ENCODE measurements at places on chromosomes 11 and 22.

GRCh38 chr11:76823481-76824028 is 37.2 kb upstream of the ACER3 start:
- DNase-seq: peak; percentile 82
- H3K27me3 ChIP-seq: no peaks in the 10 kb centered on the region
- H3K36me3 ChIP-seq: no peaks in the 10 kb centered on the region
- no peak overlapping the region for H3K4me3 ChIP-seq
- H3K27ac ChIP-seq: no peak overlapping the region

GRCh38 chr11:69101115-69101791 is 52.5 kb downstream of the TPCN2 start:
- H3K27me3 ChIP-seq: peaks cover 53% of the 10 kb centered on the region
- no peak overlapping the region for H3K27ac ChIP-seq
- H3K36me3 ChIP-seq: no peaks in the 10 kb centered on the region
- H3K4me1 ChIP-seq: no peaks in the 10 kb centered on the region

DNA sequence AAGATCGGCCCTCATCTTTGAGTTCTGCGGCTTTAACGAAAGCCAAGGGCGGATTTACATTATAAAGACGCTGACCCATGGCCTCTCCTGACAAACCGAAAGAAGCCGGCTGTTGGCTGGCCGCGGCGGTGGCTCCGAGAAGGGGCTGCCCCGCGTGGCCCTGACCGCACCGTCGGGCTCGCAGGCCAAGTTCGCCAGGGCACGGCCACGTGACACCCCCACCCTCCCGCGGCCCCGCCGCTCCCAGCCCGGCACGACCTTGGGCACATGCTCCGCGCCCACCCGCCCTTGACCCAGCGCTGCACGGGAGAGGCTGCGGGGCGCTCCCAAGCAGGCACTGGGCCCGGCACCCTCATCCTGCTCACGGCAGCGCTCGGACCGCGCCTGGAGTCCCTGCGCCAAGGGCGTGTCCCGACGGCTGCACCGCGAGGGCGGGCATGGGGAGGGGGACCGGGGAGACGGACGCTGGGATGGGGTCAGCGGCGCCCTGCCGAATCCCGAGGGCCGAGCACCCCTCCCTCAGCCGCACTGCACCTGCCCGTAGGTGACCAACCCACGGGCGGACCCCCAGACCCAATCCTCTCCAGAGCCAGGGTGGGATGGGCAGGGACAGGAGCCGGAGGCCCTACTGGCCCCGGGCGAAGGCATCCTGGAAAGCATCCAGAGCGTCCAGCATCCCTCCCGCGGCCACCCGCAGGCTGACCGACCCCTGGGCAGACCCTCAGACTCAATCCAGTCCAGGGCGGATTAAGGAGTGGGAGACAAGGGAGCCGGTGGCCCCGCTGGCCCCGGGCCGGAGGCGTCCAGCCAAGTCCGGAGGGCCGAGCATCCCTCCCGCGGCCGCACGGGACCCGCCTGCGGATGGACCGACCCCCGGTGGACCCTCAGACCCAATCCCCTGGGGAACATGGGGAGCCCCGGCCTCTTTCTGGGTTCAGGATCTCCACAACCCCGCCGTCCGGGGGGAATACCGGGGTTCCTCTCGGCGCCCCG is 759 bp downstream of the CPT1A start:
- H3K27me3 ChIP-seq: peaks cover 7% of the 10 kb centered on the region
- peak overlapping the region; percentile 90 for H3K4me3 ChIP-seq
- no peaks in the 10 kb centered on the region for H3K36me3 ChIP-seq
- peak overlapping the region; percentile 82 for H3K27ac ChIP-seq

- H3K36me3 ChIP-seq: no peaks in the 10 kb centered on the region
- no peak overlapping the region for H3K4me3 ChIP-seq
- no peak overlapping the region for H3K27ac ChIP-seq
- no peak for DNase-seq
- H3K27me3 ChIP-seq: no peaks in the 10 kb centered on the region
These were observed 59.2 kb downstream of the CCDC83 start for GRCh38 chr11:85914425-85914824.

DNA sequence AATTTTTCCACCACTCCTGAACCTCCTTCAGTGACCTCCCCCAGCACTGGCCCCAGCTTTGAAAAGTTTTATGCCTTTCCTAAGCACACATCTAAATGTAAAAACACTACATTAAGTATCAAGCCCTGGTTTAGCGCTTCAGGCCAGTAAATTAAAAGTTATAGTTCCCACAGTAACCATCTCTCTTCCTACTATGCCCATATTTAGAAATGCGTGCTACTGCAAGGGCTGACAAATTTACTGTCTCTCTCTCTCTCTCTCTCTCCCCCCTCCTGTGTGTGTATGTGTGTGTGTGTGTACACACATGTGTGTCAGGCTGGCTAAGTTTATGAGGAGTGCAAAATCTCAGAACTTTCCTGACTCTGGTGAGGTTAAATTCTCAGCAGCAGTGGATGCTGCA is 231.4 kb downstream of the LARGE1 start:
- no peaks in the 10 kb centered on the region for H3K36me3 ChIP-seq
- no peak overlapping the region for H3K4me3 ChIP-seq
- H3K4me1 ChIP-seq: no peaks in the 10 kb centered on the region
- H3K27ac ChIP-seq: no peak overlapping the region
- DNase-seq: no peak

- H3K4me1 ChIP-seq: peaks cover 13% of the 10 kb centered on the region
- no peaks in the 10 kb centered on the region for H3K36me3 ChIP-seq
- no peak overlapping the region for H3K27ac ChIP-seq
These were observed 70.9 kb downstream of the SCUBE1 start for GRCh38 chr22:43272301-43272700.

GRCh38 chr11:124717786-124718651 is 21.7 kb upstream of the NRGN start:
- peaks cover 10% of the 10 kb centered on the region for H3K4me1 ChIP-seq
- H3K27ac ChIP-seq: no peak overlapping the region
- H3K36me3 ChIP-seq: no peaks in the 10 kb centered on the region
- peak; percentile 20 for DNase-seq
- H3K4me3 ChIP-seq: peak overlapping the region; percentile 78

DNA sequence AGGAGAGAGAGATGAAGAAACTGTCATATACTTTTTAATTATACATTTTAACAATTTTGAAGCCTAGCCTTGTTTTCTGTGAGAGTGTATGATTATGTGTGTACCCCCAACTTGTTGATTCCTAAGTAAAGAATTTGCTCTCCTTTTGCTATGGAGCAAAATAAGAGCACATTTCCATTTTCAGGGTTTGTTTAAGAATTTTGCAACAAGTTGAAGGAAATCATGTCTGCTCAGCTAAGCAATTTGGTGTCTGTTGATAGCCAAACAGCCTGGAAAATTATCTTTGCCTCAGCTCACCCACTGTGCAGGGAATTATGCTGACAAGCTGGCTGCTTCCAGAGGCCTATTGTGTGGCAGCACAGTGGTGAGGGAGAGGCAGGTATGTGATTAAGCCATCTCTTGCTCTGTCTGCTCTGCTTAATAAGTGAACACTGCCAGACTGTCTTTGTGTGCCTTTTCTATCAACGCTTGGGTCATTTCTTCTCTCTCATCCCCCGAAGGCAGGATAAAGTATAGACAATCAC is 135.1 kb upstream of the TTC12 start:
- H3K4me3 ChIP-seq: no peak overlapping the region
- no peaks in the 10 kb centered on the region for H3K4me1 ChIP-seq
- H3K27ac ChIP-seq: no peak overlapping the region
- H3K27me3 ChIP-seq: no peaks in the 10 kb centered on the region
- H3K36me3 ChIP-seq: no peaks in the 10 kb centered on the region

DNA sequence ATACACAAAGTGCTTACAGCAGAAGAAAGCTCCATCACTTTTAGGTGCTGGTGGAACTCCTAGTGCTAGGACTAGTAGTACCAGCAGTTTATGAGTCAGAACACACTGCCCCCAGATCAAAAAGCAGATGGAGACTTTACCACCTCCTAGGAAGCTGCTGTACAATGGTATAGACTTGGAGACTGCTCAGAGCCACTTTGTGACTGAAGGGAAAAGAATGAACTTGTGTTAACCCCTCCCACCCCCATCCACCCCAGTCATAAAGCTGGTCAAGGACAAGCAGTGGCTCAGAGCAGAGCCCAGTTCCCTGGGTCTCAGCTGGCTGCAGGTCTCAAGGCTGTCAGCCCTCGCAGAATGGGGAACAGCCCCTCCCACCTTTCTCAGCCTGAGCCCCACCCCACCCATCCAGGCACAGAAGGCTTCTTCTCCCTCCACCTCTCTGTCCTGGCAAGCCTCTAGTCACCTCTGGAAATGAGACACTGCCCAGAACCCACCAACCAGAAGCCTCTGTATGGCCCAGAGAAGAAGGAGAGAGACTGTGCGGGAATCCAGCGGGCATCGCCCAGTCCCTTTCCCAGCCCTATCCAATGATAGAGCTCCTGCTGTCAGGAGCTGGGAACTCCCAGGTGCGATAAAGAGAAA is 23.8 kb downstream of the PACSIN2 start:
- peaks cover 7% of the 10 kb centered on the region for H3K36me3 ChIP-seq
- no peak overlapping the region for H3K4me3 ChIP-seq
- H3K27ac ChIP-seq: no peak overlapping the region
- peak; percentile 87 for DNase-seq
- no peaks in the 10 kb centered on the region for H3K27me3 ChIP-seq

DNA sequence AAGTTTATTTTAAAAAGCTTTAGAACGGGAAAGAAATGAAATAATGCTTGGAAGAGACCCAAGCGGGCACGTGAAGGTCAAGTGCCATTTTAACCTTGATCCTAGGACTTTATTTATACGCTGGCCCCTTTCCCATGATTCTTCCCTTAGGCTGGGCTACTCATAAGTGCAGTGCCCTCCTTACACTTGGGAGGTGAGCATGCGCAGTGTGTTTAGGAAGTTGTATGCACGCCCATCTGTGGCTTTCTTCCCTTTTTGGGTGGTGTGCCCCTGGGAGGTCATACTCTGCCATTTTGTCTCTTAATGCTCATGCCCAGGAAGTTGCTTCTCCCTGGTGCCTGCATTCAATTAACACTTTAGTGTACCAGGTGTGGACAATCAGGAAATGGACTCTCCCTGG is 239.7 kb downstream of the SWAP70 start:
- no peak overlapping the region for H3K4me3 ChIP-seq
- no peak for DNase-seq
- no peaks in the 10 kb centered on the region for H3K27me3 ChIP-seq

DNA sequence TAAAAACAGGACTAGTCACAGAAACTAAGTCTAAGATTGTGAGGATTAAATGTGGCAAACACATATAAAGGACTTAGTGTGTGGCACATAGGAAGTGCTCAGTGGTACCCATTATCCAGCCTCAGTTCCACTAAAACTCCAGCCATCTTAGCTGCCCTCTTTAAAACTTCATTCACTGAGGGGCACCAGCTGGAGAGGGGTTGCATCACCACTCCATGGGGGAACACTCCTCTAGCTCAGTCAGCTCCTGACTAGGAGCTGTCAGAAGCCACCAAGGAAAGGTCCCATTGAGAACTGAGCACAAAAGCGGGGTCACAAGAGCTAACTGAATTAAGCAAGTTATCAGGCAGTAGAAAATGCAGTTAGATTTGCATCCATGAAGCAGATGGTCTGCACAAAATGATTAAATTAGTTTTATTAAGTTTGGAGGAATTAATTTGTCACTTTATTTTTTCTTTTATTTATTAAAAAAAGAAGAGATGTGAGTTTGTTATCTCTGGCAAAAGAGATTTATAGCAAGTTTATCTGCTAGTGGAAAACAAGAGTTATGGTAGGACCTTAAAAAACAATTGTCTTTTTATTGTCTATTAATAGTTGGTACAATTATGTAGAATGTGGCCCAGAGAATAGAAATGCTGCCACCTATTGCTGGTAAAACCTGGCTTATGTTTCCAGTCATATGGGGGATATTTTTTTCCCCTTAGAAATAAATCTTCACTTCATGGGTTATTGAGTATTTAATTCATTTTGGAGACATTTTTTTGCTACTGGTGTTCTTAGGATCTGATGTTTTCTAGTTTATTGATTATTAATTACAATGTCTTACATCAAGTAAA is 95.7 kb downstream of the NAV2 start:
- no peak overlapping the region for H3K27ac ChIP-seq
- no peaks in the 10 kb centered on the region for H3K27me3 ChIP-seq
- H3K36me3 ChIP-seq: no peaks in the 10 kb centered on the region
- no peak overlapping the region for H3K4me3 ChIP-seq
- no peaks in the 10 kb centered on the region for H3K4me1 ChIP-seq
- no peak for DNase-seq

- no peaks in the 10 kb centered on the region for H3K27me3 ChIP-seq
- no peak overlapping the region for H3K4me3 ChIP-seq
- H3K36me3 ChIP-seq: no peaks in the 10 kb centered on the region
- no peak overlapping the region for H3K27ac ChIP-seq
- DNase-seq: no peak
These were observed 10.6 kb downstream of the SUSD2 start for GRCh38 chr22:24191893-24192292.

DNA sequence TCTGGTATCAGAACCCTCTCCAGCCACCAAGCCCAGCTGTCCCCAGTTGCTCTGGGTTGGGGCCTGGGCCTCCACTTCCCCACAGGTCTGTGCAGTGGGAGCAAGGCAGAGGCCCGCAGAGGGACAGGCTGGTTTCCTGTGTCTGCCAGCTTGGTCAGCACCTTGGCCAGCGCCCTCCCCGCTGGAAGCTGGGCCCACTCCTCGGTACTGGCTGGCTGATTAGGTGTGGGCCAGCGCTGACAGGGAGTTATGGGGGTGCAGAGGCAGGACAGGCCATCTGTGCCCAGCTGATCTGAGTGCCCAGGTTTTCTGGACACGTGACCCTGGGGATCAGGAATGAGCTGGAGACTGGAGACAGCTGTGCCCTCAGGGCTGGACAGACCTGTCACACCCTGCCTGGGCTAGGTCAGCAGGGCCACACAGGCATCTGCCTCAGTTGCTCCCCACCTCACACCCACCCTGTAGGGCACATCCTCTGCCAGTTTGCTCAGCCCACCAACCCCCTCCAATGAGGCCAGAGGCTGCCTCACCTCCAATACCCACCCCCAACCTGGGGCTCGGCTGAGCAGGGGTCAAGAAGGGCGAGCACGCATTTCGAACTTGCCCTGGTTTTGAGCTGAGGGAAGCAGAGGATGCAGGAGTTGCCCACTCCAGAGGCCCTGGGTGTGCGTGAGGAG is 175.3 kb downstream of the IGLL1 start:
- H3K4me3 ChIP-seq: no peak overlapping the region
- peaks cover 23% of the 10 kb centered on the region for H3K27me3 ChIP-seq
- H3K36me3 ChIP-seq: no peaks in the 10 kb centered on the region
- H3K4me1 ChIP-seq: peaks cover 23% of the 10 kb centered on the region
